ENCODE measurements at places on chromosomes 1 and 21.

DNA sequence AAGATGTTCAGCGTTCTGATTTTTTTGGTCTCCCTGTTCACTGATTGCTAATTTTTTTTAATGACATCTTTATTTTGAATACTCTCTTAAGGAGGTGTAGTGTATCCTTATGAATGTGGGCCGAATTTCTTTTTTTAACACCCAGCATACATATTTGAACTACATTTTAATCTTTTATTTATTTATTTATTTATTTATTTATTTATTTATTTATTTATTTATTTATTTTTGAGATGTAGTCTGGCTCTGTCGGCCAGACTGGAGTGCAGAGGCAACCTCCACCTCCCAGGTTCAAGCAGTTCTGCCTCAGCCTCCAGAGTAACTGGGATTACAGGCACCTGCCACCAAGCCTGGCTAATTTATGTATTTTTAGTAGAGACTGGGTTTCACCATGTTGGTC lies 15.1 kb downstream of the ZBTB8A start:
- no peak for DNase-seq

- peak; percentile 43 for DNase-seq
These were observed 463.1 kb downstream of the USP25 start for GRCh38 chr21:16192902-16193301.

GRCh38 chr21:26019236-26019635 lies 151.3 kb downstream of the APP start:
- DNase-seq, result no peak

DNA sequence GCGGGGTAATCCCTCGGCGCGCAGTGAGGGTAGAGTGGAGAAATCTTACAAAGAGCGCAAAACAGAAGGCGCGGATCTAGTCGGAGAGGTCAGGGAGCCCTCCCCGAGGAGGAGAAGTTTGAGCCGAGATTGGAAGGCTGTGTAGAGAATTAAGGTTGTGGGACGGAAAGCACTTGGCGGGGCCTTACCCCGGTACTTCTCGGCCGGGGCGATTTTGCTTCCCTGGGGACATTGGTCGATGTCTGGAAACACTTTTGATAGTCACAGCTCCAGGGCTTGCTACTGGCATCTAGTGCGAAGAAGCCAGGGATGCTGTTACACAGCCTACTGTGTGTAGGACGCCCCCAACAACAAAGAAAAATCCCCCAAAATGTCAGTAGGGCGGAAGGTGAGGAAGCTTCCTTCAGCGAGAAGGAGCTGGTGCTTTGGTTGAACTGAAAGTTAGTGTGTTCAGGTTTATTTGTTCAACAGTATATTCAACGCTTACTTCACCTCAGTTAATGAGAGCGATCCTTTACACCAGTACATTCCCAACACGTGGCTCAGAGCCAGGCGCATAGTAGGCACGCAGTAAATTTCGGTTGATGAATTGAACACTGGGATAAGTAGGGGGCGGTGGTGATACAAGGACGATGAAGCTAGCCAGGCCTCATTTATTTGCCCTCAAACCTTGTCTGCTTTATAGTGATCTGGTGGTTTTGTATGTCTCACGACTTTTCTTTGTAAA lies 807 bp downstream of the CEP85 start:
- peak; percentile 6 for DNase-seq

DNA sequence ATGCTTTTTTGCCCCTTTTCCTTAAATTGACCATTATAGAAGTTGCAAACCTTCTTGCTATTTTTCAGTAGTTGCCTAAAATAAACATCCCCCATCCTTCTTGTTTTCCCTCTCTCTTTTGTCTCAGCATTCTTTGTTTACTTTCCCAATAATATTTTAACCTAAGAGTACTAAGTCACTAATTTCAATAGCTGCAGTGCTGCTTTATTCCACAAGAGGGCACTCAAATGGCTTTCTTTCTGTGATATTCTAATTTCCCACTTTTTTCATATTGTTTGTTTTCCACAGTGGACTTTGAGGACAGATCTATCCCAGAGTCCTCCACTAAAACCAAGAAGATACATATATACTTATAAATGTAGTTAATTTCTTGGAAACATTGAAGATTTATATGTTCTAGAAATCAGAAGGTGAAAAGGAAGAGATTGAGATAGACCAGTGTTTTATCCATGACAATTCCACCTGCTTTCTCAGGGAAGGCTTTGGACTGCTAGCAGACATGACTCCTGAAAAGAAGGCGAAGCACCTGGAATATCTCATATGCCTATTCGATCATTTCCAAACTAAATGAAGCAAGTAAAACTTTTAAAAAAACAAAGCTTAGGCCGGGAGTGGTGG lies 104.8 kb upstream of the GRIK1 start:
- DNase-seq, result peak; percentile 3

GRCh38 chr1:113479713-113480676 lies 89.7 kb downstream of the MAGI3 start:
- no peak for DNase-seq

DNA sequence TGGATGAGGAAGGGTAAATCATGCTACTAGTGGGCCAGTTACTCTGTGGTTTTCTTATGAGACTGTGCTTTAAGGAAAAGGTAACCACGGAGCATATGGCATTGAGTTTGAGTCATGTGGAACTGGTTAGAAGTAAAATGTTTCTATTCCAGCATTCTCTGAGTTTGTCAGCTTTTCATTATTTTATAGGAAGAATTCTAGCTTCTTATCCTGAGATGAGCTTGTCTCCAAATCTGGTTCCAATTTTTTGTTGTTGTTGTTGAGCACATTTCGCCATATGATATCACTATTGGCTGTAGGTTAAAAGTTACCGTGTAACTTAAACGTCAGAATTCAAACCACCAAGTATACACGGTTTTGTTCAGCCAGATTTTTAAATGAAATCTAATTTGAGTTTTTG lies 69.9 kb downstream of the ATF6 start:
- DNase-seq, result no peak

DNA sequence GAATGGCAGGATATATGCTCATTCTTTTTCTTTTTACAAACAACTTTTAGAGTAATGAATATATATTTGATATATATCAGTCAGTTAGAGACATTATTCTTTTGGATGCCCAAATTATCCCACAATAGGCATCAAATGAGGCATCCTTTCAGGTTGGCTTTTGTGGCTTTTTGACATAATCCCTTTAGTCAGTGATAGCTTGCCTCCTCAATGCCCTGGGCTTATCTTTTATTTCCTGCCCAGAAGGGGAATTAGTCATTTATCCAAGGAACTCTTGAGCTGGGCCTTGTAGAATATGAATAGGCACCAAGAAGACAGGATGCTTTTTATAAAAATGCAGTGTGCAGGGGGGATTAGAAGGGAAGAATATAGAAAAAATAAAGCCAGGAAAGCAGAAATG lies 22.2 kb downstream of the EPHX4 start:
- DNase-seq, result no peak

- no peak for DNase-seq
These were observed 43.4 kb downstream of the KIF1B start for GRCh38 chr1:10253755-10254154.

GRCh38 chr1:228944935-228945371 lies 209.7 kb downstream of the RHOU start:
- no peak for DNase-seq

GRCh38 chr1:34331020-34331926 lies 154.6 kb downstream of the C1orf94 start:
- no peak for DNase-seq

- no peak for DNase-seq
These were observed 39.0 kb upstream of the A3GALT2 start for GRCh38 chr1:33359931-33360330.

DNA sequence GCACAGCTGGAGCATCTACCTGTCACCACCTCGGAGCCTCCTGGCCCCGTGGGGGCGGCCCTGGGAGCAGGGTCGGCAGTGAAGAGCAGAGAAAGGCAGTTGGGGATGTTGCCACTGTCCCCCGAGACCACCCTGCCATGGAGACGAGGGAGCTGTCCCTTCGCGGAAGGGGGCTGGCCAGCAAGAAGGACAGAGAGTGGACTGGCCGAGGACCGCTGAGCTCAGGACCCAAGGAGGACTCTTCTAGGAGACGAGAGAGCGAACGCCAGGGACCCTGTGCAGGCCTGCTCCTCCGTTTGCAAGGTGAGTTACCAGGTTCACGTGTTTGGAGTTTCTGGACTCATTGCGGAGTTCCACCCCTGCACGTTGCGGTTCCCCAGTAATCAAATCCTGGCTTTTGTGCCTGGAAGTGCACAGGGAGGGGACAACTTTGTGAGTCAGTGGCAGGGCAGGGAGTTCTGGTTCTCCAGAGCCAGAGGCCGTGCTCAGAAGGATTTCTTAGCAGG lies 5.6 kb upstream of the POFUT2 start:
- no peak for DNase-seq

DNA sequence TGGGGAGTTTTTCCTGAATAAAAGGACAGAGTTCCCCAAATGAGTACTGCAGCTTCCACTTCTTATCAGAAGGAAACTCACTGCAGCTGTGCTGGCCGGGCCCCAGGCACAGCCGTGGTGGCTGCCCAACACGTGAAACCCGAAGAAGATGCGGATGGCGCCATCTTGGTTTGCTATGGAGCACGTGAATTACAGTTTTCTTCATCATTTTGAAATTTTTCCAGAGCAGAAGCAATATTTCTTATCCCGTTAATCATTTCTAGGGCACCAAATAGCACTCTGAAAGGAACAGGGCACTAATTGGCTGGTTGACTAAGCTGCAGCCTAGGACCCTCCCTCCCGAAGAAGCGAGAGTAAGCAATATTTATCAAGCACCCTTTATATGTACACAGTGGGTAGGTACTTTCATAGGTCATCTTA lies 63.2 kb upstream of the EPS8L3 start:
- no peak for DNase-seq

- no peak for DNase-seq
These were observed 279.5 kb upstream of the POU3F1 start for GRCh38 chr1:38326135-38326534.

DNA sequence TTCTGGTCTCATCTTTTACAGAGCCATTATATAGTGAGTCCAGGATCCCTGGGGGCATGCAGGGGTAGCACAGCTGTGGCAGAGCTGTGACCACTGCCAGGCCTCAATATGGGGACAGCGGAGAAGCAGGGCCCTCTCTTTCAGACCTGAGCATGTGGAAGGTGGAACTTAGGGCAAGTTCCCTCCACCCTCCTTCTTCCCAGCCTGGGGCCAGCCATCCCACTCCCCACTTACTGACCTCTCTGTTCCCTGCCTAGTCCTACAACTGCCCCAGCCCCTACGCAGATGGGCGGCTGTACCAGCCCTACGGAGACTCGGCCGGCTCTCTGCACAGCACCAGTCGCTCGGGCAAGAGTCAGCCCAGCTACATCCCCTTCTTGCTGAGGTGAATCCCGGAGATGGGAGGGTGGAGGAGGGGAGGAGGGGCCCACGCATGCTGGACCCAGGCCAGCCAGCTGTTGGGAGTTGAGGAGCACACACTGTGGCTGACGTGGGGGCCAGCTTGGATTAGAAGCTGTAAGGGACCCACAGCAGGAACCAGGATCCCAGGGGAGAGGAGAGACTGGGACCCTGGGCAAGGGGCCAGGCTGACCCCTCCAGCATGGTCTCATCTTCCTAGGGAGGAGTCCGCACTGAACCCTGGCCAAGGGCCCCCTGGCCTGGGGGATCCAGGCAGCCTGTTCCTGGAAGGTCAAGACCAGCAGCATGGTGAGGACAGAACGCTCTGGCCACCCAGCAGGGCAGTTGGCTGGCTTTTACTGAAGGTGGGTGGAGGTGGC lies 10.7 kb downstream of the PSRC1 start:
- DNase-seq, result no peak

- no peak for DNase-seq
These were observed 133.5 kb downstream of the BEND5 start for GRCh38 chr1:48643193-48643592.

DNA sequence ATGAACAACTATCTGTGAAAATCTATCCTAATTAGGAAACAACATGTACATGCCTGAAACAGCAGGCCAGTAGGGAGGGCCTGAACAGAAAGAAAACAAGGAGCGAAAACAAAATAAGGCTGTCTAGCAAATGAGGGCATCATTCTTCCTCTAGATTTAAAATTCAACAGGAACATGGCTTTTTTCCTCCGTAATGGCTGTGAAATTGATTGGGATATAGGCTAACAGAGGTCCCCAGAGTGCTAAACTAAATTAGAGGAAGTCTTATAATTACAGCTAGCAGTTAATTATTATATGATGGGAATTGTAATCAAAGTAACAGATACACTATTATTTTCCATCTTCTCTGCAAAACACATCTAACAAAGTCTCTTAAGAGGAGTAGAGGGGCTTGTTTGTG lies 51.7 kb upstream of the TIAM1 start:
- DNase-seq, result no peak

GRCh38 chr1:12405325-12406210 lies 175.7 kb downstream of the VPS13D start:
- no peak for DNase-seq

GRCh38 chr1:2229037-2229864 lies 1.1 kb downstream of the SKI start:
- no peak for DNase-seq

- no peak for DNase-seq
These were observed 13.4 kb upstream of the SLC6A17 start for GRCh38 chr1:110136911-110137310.

GRCh38 chr21:44874497-44875315 lies 1.2 kb upstream of the PTTG1IP start:
- DNase-seq, result no peak

DNA sequence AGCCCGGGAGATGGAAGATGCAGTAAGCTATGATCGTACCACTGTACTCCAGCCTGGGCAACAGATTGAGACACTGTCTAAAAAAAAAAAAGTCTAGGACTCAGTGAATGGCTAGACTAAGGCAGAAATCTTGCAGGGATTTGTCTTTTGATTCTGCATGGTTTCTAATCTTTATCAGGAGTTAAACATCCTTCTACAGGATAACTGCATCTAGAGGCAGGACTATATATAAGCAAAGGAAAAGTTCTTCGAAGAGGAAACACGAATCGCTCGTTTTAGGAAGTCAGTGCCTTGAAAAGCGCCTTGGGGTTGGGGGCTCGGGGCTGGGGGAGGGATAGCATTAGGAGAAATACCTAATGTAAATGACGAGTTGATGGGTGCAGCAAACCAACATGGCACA lies 602 bp upstream of the UFC1 start:
- no peak for DNase-seq

DNA sequence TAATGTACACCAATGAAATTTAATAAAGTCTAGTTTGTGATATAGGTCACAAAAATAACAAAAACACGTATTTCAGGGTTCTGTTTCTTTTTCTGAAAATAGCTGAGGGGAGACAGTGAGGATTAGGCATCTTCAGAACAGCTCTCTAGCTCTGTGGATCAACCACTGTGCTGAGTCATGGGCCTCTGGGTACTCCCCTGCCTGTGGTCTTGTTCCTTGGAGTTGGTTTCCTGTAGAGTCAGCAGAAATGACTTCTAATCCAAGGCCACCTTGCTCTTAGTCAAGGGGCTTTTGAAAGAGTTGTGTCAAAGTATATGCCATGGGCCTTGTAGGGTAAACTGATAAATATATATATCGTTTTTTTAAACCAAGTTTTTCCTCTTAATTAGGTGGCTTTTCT lies 141.8 kb upstream of the ZRANB2 start:
- DNase-seq, result no peak

- DNase-seq, result peak; percentile 68
These were observed 10.3 kb upstream of the C1orf198 start for GRCh38 chr1:230878591-230878990.

DNA sequence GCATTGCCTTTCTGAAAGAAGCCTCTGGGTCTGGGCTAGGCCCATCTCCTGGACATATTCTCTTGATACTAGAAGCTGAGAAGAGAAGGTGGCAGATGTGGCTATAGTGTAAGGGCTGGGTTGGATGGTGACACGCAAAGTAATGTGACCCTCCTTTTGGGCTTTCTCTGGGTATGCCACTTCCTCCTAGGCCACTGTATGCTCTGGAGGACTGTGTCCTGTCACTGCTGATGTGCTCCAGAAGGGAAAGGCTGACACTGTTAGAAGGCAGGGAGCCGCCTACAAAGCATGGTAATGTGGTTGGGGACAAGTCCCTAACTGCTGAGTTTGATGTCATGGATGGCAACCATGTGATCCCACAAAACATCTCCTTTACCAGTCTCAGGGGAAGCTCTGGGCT lies 112.1 kb downstream of the BCAR3 start:
- DNase-seq, result no peak

Data from HS-5 (cell line).